ENCODE measurements at places on chromosomes 7 and 10.

GRCh38 chr10:126939706-126940105, 34.5 kb downstream of the DOCK1 start:
- no peak for DNase-seq

GRCh38 chr10:102452672-102453340, 1.5 kb upstream of the C10orf95 start:
- no peak for DNase-seq

DNA sequence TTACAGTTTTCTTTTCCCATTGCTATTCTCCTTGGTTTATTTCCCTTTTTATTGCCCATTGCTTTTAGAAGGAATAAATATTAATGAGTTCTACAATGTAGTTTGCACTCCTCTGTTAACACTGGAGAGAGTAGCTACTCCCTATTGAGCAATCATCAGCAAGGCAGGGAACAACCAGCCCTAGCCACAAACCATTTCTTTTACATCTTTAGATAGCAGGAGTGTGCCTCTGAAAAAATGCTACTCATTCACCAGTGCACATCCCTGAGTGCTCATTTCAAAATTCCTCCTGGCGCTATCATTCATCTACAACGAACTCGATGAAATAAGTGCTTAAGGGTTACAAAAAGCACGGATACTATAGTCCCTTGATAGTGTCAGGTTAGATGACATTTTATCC, 252.9 kb downstream of the THSD7A start:
- no peak for DNase-seq

DNA sequence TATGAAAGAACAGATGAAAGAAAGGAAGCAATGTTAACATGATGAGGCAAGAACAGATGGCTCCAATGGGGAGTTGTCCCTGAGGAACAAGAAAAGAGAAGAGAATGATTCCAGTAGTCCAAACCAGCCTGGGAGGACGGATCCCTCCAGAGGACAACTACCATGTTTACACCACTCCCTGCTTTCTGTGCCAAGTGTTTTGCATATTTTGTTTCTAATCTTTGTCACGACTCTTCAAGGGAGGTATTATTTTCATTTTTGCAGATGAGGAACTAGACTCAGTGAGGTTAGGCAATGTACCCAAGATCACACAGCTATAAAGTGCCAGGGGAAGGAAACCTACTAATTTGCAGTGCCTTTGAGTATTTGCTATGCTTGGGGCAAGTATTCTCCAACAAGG, 116.2 kb downstream of the PARP12 start:
- no peak for DNase-seq

GRCh38 chr10:80719935-80720334, 182.2 kb downstream of the SH2D4B start:
- no peak for DNase-seq
